Activated CD8-positive, alpha-beta memory T cell treated with anti-CD3 and anti-CD28 coated beads for 4 hours (primary cell): ENCODE measurements at places on chromosomes 1 and 21.

GRCh38 chr1:244322791-244323521, 128.8 kb downstream of the ADSS2 start:
- no peak for DNase-seq

DNA sequence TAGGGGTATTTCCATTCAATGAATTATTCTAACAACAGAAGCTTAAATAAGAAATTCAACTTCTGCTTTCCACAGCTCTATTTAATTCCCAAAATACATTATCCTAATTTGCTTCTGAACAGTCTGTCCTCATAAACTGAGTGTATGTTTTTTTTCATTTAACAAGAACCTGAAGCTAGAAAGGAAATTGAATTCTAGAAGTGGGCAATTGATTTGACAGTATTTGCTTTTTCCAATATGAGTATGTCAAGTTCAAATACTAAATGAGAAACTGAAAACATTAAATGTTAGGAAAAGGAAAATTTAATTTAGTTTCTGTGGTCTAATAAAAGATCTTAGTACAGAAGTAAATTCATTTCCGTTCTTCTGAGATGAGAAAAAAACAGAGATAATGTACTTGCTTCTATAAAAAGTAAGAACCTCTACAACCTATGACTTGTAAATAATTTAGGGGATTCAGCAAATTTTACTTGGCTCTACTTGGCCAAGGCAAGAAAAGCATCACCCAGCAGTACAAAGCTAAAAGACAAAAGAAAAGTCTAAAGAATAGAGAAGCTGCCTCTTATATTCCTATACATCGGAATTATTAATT, 31.1 kb downstream of the RAB3GAP2 start:
- DNase-seq = no peak

- no peak for DNase-seq
Observed at GRCh38 chr21:43339668-43340067, 87.3 kb downstream of the SIK1 start.

DNA sequence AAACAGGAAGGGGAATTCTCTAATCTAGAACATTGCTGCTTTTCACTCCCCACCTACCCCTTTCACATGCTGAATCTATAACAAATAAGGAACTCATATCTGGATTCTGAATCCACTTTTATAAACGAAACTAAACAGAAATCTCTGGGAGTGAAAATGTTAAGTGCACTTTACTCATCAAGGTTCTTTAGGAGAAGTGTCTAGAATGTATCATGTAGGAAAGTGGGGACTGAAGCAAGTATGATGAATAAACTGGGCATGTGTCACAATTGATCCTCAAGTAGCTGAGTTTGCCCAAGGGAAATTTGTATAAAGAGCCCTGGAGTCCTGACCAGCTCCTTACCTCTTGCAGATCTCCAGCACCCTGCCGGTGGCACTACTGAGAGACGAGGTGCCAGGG, 19.8 kb downstream of the AVPR1B start:
- no peak for DNase-seq

GRCh38 chr1:178739285-178740045, 14.4 kb downstream of the RALGPS2 start:
- DNase-seq = no peak

GRCh38 chr1:78520216-78520615, 29.4 kb downstream of the PTGFR start:
- no peak for DNase-seq

DNA sequence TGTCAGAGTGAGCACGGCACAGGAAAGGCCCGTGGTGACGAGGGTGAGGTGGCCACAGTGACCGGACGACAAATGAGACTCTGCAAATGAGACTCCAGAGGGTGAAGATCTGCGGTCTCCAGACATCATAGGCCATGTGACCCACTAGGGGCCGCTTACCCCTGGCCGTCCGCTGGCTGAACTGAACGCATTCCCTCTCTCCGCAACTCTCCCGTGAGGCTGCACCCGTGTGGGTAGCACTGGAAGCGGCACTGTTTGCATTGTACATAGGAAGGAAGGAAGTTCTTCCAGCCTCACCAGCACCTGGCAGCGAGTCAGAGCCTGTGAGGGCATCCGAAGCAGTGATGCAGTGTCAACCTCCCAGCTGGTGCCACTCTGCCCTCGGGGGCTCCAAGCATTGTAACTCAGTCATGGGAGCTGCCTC, 23.6 kb upstream of the SPSB1 start:
- no peak for DNase-seq

DNA sequence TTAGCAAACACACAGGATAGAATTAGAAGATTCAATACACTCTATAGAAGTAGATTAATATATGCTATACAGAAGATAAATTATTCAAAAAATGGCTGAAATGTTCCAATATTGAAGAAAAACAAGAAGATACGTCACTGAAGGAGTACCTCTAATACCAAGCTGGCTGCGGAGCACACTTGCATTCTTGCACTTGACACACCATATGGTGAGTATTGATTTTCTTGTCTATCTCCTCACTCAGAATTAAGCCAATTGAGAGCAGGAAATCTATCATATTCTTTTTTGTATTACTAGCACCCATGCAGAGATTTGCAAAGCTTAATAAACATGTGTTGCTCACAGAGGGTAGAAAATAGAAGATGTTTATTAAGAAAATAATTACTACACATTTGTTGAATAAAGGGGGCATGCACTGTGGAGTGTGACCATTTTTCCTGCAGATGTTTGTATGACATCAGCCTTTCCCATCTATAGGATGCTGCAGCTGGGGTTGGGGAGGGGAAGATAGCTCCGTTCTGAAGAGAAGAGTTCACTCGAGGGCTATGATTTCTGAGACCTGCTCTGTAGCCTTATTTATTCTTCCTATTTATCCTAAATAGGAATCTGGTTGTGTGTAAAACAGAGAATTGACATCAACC, 318.1 kb downstream of the HHIPL2 start:
- DNase-seq = no peak

- no peak for DNase-seq
Observed at GRCh38 chr21:28922368-28922767, 70.3 kb downstream of the LTN1 start.

- DNase-seq = no peak
Observed at GRCh38 chr21:33240404-33240803, 10.7 kb downstream of the IFNAR2 start.

DNA sequence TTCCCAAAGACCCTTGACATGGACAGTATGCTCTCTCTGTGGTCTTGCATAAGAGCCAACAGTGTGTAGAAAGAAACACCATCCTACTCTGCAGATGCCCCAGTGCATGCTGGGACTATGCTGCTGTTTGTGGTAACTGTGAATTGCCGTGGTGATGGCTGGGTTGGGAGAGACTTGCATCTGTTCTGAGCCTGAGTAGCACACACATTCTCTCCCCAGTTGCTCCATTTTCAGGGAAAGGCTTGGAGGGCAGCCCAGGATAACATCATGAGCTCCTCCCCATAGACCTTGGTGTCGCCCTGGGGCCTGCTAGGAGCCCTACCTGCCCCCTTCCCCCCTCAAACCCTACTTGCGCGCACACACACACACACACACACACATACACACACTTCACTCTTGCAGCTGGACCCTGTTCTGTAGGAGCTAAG, 120.9 kb upstream of the IPO9 start:
- no peak for DNase-seq
